ENCODE measurements at places on chromosomes 12 and 14.

DNA sequence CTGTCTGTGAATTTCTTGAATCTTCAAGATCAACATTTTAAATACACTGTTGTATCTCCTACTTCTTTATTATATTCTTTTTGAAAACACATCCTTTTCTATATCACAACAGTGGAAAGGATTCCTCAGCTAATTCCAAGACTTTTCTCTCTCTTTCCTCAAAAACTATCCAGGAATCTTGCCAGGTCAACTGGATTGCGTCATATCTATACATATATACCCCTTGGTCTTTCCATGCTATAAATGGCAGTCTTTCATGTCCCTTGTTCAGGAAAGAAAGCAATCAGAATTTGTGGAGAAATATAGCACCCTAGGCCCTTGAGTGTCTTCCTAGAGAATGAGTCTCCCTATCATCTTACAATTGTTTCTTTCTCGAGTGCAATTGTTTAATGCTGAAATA is 149.0 kb downstream of the KCNA5 start:
- DNase-seq, result no peak

- no peak for DNase-seq
Observed at GRCh38 chr12:47303995-47304560, 224.3 kb upstream of the AMIGO2 start.

- no peak for DNase-seq
Observed at GRCh38 chr12:129903092-129903945, 506 bp downstream of the TMEM132D start.

DNA sequence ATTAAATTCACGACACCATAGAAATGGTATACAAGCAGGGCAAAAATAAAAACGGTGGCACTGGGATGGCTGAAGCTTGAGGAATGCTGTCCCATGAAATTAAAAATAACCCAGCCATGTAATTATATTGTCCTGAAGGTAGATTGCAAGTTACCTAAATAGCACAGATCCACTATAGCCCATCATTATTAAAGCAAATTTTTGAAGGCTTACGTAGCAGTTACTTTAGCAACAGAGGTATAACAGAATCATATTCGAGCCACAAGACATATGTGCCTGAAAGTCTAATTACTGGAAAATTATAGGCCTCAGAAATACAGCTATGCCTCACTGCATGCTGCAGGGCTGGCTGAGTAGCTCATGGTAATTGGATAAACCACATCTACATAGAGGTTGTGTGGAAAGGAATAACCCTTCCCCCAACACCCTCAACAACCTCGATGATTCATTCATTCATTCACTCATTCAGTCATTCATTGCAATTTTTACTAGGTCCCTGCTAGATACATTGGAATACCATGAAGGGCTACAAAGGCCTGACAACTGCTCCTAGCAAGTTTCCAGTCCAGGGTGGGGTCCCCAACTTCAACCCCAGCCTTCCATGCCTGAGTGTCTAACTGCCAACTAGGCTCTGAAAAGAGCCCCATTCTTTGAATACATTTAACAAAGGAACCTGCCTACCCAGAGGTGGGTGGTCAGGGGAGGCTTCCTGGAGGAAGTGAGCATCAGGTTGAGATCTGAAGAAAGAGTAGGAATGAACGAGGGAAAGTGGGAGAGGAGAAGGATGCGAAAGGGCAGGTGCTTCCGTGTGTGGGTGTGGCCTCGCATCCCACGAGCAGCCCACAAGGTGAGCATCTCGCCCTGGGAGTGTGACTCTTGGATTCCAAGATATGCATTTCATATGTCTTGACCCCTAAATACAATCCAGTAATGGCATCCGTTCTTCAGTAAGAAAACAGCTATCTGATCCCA is 18.0 kb upstream of the CMKLR1 start:
- DNase-seq, result no peak

- DNase-seq, result no peak
Observed at GRCh38 chr12:72491426-72491825, 219.3 kb downstream of the TRHDE start.

DNA sequence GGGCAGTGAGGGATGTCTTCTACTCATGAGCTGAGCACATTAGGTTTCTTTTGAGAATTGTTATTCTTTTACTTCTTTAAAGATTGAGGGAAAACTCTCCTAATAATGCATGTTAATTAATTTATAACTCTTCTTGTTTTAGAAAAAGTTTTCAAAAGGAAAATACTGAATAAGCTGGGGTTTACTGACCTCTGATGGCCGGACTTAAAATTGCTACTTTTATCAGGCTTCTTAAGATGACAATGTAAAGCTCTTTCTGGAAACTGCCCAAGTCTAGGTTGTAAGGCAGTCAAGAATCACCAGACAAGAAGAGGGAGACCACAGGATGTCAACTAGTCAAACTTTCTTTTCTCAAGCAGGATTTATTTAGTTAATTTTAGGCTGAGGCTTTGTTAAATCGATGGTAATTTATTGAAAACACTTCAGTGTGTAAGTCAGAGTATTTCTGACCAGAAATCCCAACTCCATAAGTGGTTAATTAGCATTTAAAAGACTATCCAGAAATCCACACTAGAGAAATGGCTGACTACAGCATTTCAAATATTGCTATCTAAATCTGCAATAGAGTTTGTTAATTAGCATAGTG is 82.1 kb downstream of the AVPR1A start:
- DNase-seq, result no peak

DNA sequence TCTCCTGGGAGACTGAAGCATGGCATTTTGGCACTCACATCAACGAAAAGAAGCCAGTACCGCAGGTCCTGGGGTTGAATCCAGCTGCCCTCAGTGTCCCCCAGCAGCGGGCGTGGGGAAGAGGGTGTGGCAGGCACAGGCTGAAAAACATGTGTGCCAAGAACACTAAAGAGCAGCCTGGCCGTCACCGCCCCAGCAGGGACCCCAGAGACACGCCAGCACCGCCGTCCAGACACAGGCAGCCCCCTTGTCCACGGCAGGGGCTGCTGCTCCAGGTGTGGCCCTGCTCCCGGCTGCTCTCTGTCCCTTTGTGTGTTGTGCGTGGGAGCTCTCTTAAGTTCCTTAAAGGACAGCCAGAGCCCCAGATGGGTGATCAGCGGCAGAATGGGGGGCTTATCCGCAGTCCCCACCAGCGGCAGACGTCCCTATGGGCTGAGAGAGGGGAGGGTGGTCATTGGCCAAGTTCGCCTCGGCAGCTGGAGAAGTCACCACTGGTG is 556 bp downstream of the PHETA1 start:
- peak; percentile 13 for DNase-seq

Measured in activated CD4-positive, alpha-beta memory T cell treated with anti-CD3 and anti-CD28 coated beads for 36 hours (primary cell).